ENCODE measurements at places on chromosomes 13 and 19.
A peak's percentile ranks its signal among the peaks of the same experiment; 100 is the strongest.

DNA sequence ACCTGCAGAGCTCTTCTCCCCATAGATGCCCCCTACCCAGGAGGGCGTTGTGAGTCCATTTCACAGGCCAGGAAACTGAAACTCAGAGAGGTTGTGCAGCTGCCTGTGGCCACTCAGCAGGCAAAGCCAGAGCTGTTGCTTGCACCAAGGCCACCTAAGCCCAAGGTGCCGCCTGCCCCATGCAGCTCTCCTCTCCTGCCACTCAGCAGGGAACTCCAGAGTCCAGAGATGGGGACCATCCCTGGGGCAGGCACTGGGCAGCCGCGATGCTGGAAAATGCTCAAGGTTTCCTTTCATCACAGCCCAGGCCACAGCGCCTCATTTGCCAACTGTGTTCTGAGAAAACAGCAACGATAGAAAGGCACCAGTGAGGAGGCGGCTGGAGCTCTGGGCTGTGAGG lies 41.0 kb upstream of the PEPD start:
- DNase-seq: no peak

DNA sequence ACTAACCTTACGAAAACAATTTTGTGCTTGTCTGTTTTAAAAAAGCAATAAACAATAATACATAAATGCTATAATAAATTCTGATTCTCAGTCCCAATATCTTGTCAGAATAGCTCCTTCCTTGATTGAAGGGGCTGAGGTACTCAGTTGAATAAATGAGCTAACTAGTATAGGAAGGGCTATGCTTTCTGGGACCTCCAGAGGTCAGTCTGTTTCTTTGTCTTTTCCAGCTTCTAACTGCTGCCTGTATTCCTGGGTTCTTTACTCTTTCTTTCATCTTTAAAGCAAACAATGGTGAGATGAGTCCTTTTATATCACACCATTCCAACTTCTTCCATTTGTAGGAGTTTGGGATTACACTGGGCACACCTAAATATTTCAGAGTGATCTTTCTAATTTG lies 1297.0 kb upstream of the ATXN8OS start:
- no peak for DNase-seq

DNA sequence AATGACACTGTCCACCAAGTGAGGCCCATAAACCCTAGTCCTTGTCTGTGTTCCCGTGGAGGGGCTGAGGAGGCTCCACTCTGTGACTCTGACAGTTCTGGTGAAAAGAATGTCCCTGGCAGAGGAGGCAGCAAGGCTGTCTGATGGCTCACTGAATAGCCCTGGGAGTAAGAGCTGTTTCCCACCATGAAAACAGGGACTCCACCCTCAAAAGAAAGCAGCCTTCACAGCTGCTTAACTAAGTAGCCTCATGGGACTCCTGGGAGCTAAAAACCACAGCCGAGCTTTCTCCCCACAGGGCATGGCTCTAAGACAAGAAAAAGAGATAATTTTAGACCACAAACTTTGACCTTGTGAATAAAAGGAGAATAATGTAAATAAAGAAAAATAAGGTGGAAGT lies 135.1 kb upstream of the FRY start:
- no peak for DNase-seq

GRCh38 chr13:61413572-61414535 lies 1.8 kb downstream of the PCDH20 start:
- no peak for DNase-seq

- DNase-seq: peak; percentile 97
These were observed at the start of gene IFI30 for GRCh38 chr19:18173572-18174288. IFI30 (plus strand) TSS chr19:18173813; CDS start chr19:18173842, 29 bp downstream.

GRCh38 chr19:53079313-53079924 lies 23.8 kb downstream of the ZNF160 start:
- no peak for DNase-seq

- no peak for DNase-seq
These were observed 32.6 kb downstream of the SHISA2 start for GRCh38 chr13:26019251-26019650.

- no peak for DNase-seq
These were observed 79.2 kb upstream of the UQCRFS1 start for GRCh38 chr19:29292153-29292552.

DNA sequence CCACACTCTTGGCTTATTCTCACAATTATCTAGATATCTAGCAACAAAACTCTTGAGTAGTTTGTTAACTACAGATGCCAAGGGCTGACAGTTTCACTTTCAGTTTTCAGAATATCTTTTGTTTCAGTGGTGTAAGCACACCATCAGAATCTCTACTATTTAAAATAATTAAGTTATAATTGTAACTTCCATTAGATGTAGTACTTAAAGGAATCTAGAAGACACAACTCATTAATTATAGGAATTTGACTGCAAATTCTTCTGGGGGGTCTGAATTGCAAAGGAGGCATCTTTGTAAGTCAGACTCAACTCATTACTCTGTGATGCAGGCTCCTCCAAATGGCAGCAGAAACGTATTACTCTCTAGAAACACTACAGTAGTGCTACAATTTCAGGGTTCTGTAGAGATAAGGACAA lies 44.9 kb upstream of the USPL1 start:
- peak; percentile 23 for DNase-seq

GRCh38 chr13:33452873-33453517 lies 167.4 kb upstream of the STARD13 start:
- DNase-seq: no peak

- no peak for DNase-seq
These were observed 33.7 kb upstream of the VSTM2B start for GRCh38 chr19:29491995-29492577.

DNA sequence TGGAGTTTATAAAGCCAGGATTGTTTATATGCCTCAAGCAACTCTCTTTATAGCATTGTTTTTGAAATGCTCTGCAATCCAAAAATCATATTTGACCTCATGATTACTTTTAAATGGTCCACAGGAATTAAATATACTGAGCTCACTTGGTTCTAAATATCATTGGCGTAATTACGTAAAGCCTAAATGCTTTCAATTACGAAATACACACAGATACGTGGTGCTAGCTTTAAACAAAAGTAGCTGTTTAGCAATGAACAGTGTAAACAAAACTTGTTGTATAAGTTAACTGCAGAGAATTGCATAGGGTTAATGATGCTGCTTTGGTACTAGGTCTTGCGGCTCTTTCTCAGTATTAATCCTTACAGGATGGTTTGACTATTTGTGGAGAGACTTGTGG lies 346.6 kb downstream of the COG6 start:
- DNase-seq: no peak

- no peak for DNase-seq
These were observed 9.5 kb downstream of the B3GLCT start for GRCh38 chr13:31209172-31209840.

- DNase-seq: peak; percentile 66
These were observed 603 bp downstream of the TM9SF2 start for GRCh38 chr13:99501848-99502301.

DNA sequence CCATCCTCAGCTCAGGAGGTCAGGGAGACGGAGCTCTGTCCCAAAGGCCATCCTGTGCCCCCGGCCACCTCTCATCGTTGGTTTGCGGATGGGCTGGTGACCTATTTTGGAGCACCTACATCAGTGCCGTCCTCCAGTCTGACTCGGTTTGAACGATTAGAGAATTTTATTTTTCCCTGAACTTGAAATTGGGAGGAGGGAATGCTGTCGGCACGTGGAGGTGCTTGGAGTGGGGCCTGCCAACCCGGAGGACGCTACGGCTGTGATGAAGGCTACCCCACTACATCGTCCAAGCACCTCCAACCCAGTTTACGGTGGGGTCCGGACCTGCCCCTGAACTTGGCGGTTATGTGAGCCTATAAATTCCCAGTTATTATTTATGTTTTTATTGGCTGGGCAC lies 3.0 kb upstream of the ZNF554 start:
- DNase-seq: no peak

- DNase-seq: no peak
These were observed 2.7 kb downstream of the CNMD start for GRCh38 chr13:52736891-52737290.

DNA sequence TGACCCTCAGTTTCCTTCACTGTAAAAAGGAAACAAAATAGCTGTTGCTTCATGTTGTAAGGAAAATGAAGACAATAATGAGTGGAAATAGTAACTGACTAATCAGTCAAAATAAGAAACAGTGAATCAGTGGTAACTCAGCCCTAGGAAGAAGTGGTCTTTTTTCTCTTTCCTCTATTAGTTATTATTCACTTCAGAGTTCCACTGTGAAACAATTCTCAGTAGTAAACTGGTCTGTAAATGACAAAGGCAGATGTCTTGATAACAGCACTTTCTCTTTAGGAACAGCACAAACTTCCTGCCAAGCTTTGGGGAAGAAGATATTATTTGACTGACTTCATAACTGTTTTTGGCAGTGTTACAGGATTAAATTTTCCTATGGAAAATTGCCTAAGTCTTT lies 600.5 kb upstream of the KLHL1 start:
- DNase-seq: no peak

- no peak for DNase-seq
These were observed 8.1 kb upstream of the ARL11 start for GRCh38 chr13:49620170-49620621.

- no peak for DNase-seq
These were observed 125.7 kb downstream of the ZNF675 start for GRCh38 chr19:23561341-23561740.

DNA sequence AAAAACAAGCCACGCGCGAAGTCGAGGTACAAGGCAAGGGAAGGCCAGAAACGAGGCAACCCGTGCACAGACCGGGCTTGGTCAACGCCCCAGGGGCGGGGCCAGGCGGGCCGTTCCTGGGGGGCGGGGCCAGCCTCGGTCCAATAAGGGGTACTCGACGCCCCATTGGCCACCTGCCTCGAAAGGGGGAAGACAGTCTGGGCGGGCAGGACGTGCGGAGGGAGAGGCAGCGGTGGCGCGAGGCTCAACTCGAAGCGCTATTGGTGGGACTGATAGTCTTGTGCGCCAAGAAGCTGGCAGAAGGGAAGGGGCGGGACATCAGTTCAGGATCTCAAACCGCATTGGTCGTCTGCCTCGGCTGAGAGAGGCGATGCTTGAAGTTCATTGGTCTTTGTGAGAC lies at the start of gene LYPD4:
TSS of gene LYPD4 (minus strand) at position 83 of the 400 bp plus-strand sequence. CDS start 5,398 bp downstream, outside the sequence.
- no peak for DNase-seq

DNA sequence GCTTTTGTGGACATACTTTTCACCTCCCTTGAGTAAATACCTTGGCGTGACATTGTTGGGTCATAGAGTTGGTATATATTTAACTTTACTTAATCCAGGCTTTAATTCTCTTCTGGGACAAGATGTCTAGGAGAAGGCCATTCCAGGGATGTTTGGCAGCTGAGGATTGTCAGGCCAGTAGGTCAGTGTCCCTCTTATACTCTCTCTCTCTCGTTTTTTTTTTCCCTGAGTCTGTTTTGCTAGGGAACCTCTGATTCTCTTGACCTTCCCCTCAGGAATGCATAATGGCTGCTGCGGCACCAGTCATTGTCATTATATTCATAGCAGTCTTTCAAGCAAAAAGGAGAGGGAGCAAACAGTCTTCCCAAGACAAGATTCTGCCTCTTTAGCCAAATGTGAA lies 48.8 kb downstream of the BICRA start:
- DNase-seq: no peak

DNA sequence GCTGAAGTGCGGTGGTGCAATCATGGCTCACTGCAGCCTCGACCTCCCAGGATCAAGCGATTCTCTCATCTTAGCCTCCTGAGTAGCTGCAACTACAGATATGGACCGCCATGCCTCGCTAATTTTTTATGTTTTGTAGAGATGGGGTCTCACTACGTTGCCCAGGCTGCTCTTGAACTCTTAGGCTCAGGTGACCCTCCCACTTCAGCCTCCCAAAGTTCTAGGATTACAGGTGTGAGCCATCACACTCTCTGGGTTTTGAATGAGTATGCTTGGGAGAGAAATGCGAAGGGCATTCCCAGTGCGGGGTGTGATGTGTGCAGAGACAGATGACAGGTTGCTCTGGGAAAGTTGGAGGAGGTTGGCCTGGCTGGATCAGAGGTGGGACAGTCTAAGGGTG lies 49.0 kb downstream of the RYR1 start:
- DNase-seq: no peak

- no peak for DNase-seq
These were observed 224.7 kb downstream of the ZNF536 start for GRCh38 chr19:30596813-30597399.

GRCh38 chr13:27170516-27171243 lies 931 bp downstream of the USP12 start:
- peak; percentile 82 for DNase-seq

GRCh38 chr19:39390451-39390750 lies 505 bp downstream of the PAF1 start:
- DNase-seq: no peak

- peak; percentile 52 for DNase-seq
These were observed 12.9 kb downstream of the CFD start for GRCh38 chr19:872266-872951.

- peak; percentile 70 for DNase-seq
These were observed 545 bp downstream of the NACC1 start for GRCh38 chr19:13118424-13119193.

- no peak for DNase-seq
These were observed 48.4 kb downstream of the CYP4F22 start for GRCh38 chr19:15556634-15557181.

- DNase-seq: no peak
These were observed 7.1 kb upstream of the PNMA8A start for GRCh38 chr19:46478356-46478986.

All from suppressor macrophage (primary cell).